ENCODE measurements at places on chromosomes 7 and 10.

DNA sequence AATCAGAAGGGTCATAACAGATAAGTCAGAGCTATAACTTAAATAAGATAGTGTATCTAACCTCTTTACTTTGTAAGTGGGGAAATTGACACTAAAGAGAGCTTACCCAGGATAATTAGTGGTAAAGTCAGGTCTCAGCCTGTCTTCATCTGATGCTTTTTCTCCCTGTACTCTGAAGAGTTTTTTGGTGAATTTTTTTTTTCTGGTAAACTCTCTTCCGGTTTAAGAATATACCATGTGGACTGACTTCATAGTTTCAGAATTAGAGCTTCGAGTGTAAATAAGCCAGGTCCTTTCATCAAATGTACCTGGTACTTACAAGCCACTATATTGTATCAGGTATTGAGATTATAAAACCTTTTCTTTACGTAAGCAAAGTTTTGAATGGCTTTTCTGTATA, 6.8 kb downstream of the MINPP1 start:
- DNase-seq: no peak

- no peak for DNase-seq
These were observed 29.2 kb upstream of the ADGRA1 start for GRCh38 chr10:133058331-133059092.

DNA sequence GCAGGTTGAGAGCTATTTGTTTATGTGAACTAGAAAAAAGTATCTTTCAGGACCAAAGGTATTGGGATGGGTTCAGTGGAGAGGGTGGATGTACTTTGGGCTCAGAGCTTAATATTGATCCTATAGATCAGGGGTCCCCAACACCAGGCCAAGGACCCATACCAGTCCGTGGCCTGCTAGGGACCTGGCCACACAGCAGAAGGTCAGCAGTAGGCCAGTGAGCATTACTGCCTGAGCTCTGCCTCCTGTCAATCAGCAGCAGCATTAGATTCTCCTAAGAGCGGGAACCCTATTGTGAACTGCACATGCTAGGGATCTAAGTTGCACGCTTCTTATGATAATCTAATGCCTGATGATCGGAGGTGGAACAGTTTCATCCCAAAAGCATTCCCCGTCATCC, 115.8 kb upstream of the WDR11 start:
- DNase-seq: no peak

- DNase-seq: no peak
These were observed 31.0 kb upstream of the WNT16 start for GRCh38 chr7:121297843-121298242.

GRCh38 chr10:29617880-29618340, 16.9 kb downstream of the SVIL start:
- DNase-seq: no peak

GRCh38 chr7:116162254-116162653, 48.1 kb upstream of the TES start:
- DNase-seq: no peak

DNA sequence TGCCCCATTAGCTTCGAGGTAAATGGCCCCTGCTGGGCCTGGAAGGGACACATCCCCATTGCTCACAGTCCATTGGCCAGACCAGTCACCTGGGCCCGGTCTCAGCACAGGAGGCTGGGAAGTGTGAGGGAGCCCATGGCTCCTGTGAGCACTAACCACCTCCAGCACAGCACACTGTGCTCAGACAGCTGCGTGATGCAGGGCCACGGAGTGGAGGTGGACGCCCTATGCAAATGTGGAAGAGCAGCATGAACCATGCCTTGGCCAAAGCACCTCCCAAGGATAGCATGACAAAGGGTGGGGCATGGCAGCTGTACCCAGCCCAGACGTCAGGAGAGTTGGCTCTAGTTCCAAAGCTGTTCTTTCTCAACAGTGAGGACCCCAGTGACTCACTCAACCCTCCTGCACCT, 120.1 kb upstream of the ZMIZ1 start:
- DNase-seq: no peak

DNA sequence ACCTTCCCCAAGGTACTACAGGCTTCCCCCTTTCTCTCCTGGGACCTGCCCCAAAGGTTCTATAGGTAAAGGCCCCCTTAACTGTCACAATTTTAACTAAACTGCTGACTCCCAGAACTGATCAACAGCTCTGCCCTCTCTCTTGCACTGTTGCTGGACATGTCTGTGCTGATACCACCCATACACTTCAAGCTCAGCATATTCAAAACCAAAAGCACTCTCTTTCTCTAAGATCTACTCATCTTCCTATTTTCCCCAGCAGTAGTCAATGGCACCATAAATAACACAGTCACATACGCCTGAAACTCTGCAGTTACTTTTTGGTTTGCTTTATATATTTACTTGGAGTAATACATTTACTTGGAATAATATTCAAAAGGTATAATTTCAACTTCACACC, 12.3 kb downstream of the OSBPL3 start:
- no peak for DNase-seq

DNA sequence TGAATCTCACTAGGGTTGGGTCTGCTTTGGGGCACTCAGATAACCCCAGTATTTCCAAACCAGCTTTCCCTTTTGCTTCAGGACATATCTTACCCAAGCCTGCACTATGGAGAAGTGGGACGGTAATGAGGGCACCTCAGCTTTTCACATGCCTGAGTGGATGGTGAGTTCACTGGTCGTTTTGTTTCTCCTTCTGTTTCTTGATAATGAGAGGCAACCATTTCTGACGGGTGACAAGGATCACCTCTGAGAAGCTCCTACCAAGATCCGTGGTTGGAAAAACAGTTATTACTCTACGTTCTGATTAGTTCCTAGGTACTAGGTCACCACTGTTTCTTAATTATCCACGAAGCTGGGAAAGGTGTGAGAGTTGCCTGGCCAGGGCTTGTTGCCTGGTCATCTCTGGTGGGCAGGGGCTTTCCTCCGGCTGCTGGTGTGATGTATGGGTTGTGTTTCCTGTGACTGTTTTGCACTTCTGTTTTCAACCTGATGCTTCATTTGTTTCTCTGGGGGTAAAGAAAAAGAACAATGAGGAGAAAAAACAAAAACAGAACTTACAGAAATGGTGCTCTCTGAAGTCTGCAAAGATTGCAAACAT, 65.7 kb upstream of the STRIP2 start:
- DNase-seq: no peak

DNA sequence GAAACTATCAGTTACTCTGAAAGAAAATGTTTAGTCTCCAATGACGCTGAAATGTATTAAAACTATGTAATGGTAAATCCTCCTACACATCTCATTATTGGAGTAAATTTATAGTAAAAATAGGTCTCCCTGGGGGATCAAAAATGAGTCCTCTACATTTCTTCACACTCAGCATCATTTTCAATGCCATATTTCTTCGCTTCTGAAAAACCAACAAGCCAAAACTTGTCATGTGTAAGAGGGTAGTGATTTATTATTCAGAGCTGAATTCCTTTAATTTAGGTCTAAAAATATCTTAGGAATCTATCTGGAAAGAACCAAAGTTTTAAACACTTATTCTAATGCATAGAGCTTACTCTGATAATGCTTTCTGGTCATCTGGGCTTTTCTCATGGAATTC, 3.0 kb downstream of the PDK4 start:
- no peak for DNase-seq

DNA sequence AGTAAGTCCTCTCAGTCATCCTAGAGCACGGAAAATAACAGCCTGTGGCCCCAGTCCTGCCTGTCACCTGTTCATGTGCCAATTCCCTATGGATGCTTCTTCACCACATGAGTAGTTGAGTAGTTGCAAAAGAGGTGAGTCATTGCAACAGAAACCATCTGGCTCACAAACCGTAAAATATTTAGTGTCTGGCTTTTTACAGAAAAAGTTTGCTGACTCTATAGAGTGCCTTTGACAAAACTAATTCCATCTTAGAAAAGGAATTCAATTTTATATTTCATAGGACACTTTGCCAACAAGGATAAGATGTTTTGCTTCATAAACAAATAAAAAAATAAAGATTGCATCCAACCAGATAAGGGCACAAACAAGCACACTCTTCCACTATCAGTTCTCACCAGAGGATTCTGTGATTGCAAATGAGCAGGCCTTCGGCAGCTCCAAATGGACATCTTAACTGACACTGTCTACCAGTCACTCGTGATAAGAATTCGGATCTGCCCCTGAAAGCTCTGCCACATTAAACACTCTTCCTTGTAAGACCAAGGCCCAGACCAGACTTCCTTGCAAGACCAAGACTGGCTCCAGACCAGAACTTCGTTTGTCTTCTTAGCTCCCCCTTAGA, 242.7 kb upstream of the SEMA3C start:
- peak; percentile 33 for DNase-seq

GRCh38 chr10:118940386-118940785, 89.1 kb upstream of the NANOS1 start:
- DNase-seq: no peak

GRCh38 chr7:131586259-131586658, 29.8 kb upstream of the PODXL start:
- peak; percentile 96 for DNase-seq

- no peak for DNase-seq
These were observed 765 bp downstream of the SLC25A40 start for GRCh38 chr7:87875151-87876039.

DNA sequence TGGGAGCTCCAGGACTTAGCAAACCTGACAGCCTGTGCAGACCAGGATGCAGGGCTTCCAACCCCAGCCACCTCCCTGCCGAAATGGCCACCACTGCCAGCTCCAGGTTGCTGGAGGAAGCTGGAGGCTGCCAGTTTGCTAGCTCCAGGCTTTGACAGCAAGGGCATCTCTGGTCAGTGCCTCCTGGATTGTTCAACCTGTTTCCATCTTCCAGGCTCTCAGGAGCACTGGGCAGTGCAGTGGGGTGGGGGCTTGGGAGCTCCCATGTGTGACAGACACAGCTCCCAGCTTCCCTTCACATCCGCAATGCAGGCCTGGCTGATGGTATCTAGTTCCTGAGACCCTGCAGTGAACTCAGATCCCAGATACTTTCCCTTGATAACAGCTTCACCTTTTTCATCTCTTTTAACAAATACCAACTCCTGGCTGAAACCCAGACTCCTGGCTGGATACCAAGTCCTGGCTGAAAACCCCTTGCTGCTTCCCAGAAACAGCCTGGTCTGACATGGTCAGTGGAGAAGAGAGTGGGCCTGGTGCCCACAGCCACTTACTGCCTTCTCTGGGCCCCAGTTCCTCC, 20.8 kb upstream of the RET start:
- peak; percentile 23 for DNase-seq

DNA sequence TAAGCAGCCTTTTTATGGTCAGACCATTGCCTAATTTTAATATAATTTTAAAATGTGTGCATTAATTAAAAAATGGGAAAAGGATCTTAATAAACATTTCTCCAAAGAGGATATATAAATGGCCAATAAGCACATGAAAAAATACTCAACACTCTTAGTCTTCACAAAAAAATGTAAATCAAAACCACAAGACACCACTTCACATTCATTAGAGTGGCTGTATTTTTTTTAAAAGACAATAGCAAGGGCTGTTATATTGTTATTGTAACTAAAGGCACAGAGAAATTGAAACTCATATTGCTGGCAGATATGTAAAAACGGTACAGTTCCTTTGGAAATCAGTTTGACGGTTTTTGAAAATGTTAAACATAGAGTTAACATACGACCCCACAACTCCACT, 3.2 kb upstream of the CROT start:
- no peak for DNase-seq

GRCh38 chr7:20132585-20132984, 84.6 kb downstream of the MACC1 start:
- no peak for DNase-seq

DNA sequence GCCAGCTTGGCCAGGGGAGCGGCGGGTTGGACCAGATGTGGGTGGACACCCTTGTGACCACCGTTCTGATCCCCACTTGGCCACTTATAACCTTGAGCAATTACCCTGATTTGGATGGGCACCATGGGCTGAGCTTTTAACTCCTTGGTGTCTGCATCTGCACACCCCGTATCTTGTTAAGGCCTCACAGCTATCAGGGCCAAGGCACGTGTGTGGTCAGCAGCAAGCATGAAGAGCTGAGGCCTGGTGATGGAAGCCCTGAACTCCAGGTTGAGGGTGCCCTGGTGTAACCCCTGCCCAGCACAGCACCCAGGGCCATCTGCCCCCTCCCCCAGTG, 89.2 kb downstream of the ZMIZ1 start:
- DNase-seq: no peak

DNA sequence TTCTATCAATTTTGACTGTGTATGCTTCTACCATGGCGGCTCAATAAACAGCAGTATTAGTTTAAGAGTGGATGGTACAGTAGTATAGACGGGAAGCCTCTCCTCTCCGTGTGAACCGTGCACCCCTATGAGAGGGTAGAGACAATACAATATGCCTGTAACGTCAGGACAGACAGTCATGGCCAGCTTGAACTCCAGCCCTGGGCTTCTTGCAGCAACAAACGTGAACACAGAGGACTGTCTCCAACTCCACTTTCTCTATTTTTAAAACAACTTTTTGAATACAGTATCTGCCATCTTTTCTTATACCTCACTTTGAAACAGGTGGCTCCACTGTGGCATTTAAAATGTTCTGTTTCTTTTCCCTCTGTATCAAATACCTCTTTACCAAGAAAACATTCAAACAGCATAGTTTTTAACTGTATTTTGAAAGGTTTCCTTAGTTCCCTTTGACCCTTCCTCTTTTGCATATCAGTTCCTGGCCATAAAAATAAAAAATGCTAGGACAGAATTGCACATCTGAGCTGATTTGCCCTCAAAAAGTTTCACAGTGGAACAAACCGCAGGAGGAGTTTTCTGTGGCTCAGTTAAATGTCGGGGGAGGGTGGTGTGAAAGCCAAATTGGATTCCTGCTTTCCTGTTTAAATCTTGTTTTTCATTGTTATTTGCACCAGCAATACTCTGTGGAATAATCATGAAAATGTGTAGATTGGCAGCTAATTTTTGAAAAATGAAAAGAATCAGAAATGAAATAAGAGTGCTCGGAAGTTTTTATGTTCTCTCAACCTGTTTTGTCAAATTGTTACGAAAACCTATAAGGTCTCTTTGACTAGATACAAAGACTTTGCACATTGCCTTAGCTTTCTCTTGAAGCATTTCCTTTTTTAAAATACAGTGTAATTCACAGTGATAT, 8.0 kb downstream of the IKZF1 start:
- no peak for DNase-seq

- DNase-seq: no peak
These were observed 10.0 kb upstream of the TSPAN14 start for GRCh38 chr10:80444124-80444523.

DNA sequence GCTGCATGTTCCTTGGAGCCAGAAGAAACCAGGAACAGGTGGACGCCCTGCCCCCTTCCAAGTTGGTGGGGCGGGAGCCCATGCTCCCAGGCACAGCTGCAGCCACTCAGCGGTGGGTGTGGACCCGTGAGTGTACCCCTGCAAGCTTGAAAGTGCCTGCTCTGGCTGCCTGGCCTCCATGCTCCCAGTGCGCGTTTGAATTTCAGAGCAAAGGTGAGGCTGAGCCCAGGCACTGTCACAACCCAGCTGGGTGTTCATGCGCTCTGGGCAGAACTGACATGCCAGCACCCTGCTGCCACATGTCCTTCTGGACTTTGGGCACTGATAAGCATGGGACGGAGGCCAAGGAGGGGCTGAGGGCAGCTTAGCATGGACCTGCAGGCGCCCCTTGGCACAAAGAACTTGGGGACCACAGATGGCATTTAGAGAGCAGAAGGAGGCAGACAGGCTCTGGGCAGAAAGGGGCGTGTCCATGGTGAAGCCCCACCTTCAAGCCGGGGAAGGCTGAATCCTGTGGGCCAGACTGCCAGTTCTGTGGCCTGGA, 402.0 kb upstream of the NRG3 start:
- no peak for DNase-seq

All from Caco-2 (cell line).